ENCODE measurements at places on chromosomes 4 and X.

GRCh38 chrX:10759141-10759799, 138.9 kb upstream of the MID1 start:
- DNase-seq: peak; percentile 34

DNA sequence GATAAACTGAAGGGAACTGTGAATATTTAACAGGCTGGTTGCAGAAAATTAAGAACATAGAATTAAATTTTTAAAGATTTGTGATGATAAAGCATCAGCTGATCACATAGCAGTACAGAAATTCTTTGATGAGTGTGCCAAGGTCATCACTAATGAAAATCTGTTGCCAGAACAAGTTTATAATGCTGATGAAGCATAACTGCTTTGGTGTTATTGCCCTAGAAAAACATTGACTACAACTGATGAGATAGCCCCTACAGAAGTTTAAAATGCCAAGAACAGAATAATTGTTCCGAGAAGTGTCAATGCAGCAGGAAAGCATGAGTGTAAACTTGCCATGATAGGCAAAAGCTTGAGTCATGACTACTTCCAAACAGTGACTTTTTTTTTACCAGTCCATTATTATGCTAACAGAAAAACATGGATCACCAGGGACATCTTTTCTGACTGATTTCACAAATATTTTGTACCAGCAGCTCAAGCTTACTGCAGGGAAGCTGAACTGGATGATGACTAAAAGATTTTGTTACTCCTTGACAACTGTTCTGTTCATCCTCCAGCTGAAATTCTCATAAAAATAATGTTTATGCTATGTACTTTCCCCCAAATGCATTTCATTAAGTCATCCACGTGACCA, 1136.6 kb downstream of the FAT4 start:
- peak; percentile 64 for DNase-seq

- no peak for DNase-seq
These were observed 6.5 kb downstream of the SPP1 start for GRCh38 chr4:87982036-87982435.

- DNase-seq: peak; percentile 1
These were observed 379.7 kb downstream of the TLL1 start for GRCh38 chr4:166252487-166253402.

GRCh38 chr4:89111833-89112563, 665 bp downstream of the TIGD2 start:
- peak; percentile 95 for DNase-seq

DNA sequence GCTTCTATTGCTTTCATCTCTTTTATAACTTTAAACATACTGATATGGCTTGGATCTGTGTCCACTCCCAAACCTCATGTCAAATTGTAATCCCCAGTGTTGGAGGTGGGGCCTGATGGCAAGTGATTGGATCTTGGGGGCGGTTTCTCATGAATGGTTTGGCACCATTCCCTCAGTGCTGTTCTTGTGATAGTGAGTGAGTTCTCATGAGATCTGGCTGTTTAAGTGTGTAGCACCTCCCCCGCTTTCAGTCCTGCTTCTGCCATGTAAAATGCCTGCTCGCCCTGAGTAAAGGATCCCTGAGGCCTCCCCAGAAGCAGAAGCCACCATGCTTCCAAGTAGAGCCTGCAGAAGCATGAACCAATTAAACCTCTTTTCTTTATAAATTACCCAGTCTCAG, 17.7 kb downstream of the MND1 start:
- DNase-seq: no peak

Data from AG10803 (cell line).